ENCODE measurements at places on chromosomes 11 and 22.
A peak's percentile ranks its signal among the peaks of the same experiment; 100 is the strongest.

GRCh38 chr11:70297341-70297740 is 26.9 kb downstream of the PPFIA1 start:
- DNase-seq = no peak

DNA sequence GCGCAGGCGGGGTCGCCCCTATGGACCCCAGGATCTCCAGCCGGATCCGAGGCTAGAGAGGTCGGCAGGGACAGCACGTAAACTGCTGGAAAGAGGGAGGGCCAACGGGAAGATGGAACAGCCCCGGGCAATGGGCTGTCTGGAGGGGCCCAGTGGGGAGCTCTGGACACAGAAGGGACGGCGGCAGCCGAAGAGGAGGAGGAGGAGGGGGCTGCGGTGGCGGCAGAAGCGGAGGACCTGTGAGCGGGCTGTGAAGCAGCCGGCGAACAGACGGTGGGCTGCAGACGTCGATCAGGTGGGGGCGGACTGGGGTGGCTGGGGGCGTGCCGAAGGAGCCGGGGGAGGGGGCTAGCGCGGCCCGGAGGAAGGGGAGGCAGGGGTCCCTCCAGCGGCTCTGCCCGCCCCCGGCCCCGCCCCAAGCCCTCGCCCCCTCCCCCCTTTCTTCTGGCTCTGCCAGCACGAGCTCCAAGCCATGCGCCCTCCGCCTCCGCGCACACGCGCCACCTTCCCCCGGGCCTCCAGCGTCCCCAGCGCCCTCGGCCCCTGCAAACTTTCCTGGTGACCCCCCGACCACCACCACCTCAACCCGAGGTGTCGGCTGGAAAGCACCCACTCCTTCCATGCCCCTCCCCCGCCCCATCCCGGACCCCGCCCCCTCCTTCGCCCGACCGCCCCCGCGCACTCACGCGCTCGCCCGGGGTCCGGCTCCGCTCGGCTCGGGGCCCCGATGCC is 432 bp downstream of the TNKS1BP1 start:
- DNase-seq = peak; percentile 22

GRCh38 chr11:116312570-116313391 is 460.0 kb downstream of the BUD13 start:
- no peak for DNase-seq

- DNase-seq = no peak
Observed at GRCh38 chr11:127119356-127119755, 118.8 kb upstream of the KIRREL3 start.

- no peak for DNase-seq
Observed at GRCh38 chr11:48041877-48042695, 61.7 kb downstream of the PTPRJ start.

- no peak for DNase-seq
Observed at GRCh38 chr22:37381489-37381888, 45.8 kb downstream of the ELFN2 start.

DNA sequence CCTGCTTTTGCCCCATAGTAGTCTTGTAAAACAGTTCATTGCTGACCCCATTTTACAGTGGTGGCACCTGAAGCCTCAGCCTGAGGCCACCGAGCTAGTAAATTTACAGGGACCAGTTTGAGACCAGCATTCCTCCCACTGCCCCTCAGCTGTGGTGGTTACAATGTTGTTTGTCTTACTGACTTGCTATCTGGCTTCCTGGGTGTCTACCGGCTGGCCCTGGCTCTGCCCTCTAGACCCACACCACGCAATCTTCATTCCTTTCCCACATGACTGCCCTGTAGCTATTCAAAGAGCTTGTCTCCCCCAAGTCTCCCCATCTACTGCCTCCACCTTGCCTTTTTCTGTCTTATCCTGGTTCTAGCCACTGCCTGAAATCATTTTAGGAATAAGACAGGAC is 20.8 kb downstream of the PIK3IP1 start:
- DNase-seq = no peak

DNA sequence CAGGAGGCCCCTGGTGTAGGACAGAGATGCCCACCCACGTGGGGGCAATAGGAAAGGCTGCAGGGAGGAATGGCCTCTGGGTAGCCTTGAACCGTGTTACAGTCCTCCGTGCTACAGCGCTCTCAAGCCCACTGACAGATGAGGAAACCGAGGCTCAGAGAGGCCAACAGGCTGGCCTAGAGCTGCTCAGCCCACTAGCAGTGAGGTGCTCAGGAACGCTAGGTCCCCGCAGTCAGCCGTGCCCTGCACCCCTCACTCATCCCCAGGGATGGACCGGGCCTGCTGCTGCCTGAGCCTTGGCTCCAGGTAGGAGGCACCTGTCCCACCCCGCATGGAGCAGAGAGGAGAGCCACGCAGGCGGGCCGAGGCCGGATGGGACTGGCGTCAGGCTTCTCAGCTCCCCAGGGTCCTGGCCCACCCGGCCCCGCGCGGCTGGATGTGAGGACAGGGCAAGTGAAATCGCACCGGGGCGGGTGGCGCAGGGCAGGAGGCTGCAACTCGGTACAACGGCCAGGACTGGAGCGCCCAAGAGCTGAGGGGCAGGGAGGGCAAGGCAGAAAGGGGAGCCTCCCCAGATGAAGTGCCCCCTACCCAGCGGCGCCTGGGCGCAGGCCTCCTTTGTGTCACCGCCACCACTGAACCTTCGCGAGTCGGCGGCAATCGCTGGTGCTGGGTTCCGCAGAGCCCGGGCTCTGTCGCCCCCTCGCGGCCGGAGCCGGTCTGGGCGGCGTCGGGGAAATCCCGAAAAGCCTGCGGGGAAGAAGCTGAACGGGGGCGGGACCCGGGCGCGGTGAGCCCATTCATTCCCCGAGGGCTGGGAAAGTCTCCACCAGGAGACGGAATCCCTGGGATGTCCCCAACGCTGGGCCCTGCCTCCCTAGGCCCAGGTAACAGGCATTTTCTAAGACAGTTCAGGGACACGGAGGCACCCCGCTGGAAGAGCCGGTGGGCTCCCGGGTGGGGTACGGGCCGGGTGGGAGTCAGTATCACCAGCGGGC is 8.4 kb upstream of the SLC2A11 start:
- DNase-seq = peak; percentile 90

DNA sequence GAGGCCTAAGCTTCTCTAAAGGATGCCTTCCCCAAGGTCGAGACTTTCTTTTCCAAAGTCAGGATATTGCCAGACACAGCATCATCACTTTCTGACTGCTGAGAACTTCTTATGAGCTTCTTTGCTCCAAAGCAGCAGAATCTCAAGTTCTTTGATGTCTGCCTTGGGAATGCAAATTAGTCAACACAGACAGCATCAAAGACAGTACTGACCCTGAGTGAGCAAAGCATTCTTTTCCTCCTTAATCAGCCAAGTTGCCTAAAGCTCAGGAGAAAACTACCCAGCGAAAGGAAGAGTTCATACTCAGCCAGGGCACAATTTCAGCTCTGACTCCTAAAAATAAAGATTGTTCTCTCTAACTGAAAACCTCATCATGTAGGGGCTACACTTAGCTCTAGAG is 98.0 kb downstream of the SLC36A4 start:
- DNase-seq = no peak

DNA sequence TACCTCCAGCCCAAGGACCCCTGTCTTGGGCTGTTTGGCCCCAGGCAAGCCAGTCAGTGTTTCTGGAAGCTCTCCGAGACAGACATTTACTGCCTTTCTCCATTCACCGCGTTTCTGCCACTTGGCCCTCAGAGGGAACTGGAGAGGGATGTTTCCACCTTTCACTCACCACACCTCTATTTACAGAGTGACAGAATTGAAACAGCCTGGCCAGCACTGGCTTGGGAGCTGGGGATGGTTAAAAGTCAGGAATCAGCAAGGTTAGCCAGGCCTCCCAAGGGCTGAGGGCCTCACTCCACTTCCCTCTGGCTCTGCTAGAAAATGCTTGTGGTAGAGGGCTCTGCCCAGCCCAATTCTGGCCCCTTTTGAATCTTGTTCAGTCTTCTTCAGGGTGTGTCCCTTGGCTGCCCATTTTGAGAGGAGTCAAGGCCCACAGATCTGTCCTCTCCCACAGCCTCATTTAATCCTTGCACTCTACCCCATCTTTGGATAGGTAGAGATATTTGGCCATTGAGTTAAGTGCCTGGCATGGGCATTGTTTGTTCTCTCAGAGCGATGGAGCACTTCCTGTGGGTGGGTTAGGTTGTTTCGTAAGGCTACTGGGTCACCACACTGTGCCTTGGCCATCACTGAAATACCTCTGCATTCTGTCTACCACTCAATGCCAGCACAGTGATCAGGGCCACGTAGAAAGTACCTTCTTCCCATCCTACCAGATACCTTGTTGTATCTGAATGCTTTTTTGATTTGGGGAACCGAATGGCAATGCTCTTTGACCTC is 119.2 kb downstream of the MICAL2 start:
- DNase-seq = no peak

GRCh38 chr11:26780376-26781085 is 58.7 kb upstream of the SLC5A12 start:
- DNase-seq = no peak

DNA sequence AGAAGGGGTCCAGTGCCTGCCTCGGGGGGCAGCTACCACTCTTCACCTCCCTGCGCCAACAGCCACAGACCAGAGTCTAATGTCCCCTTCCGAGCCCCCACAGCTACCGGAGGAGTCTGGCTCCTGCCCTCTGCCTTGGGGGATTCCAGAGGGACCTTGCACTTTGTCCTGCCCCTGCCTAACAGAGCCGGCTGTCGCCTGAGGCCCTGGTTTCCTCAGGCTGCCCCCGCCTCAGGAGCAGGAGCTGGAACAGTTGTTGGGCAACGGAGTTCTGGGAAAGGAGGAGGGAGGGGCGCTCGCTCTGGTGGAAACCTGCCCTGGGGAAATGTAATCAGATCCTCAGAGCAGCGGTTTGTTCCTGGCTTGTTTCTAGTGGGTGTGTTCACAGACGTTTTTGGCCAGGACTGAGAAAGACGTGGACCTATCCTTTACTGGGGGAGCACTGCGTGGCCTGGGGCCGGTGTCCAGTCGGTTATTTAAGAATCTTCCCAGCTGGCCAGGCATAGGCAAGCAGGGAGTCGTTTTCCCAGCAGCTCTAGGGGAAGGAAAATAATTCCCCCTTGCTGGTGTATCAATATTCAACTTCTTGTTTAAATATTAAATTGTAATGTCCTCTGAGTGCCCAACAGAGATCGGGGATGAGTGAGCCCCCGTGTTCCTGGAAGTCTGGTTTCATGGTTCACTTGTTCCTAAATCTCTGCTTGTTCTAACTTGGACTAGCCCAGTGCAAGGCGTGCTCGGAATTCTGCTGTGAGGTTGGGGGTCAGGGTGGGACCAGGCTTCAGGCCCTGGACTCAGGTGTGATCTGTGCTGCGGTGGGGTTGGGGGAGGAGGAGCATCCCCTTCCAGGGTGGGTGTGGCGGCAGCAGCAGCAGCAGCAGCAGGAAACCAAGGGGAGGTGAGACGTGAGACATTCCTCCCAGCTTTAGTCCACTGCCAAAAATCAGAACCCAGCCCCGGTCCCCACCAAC is 32.1 kb downstream of the A4GALT start:
- no peak for DNase-seq

DNA sequence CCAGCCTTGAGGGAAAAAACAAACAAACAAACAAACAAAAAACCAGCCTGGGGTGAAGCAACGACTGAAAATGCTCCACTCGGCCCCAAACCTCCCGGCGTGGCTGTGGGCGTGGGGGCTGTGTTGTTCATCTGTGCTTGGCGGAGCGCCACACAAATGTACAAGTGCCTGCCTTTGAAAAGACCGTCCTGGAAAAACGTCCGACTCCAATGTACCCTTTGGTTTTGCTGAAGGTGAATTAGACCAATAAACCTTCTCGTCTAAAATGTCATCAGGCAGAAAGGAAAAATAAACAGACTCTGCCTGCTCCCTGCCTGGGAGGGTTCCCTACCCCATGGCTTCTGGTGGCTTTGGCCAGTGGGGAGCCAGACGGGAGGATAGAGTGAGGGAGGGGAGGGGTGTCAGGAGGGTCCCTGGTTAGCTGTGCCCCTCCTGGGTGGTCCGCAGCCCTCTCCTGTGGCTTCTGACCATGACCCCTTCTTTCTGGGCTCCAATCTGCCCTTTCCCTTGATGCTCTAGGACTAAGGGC is 93.9 kb downstream of the TRMU start:
- DNase-seq = no peak

- DNase-seq = no peak
Observed at GRCh38 chr11:60513496-60514460, 1.4 kb upstream of the MS4A13 start.

DNA sequence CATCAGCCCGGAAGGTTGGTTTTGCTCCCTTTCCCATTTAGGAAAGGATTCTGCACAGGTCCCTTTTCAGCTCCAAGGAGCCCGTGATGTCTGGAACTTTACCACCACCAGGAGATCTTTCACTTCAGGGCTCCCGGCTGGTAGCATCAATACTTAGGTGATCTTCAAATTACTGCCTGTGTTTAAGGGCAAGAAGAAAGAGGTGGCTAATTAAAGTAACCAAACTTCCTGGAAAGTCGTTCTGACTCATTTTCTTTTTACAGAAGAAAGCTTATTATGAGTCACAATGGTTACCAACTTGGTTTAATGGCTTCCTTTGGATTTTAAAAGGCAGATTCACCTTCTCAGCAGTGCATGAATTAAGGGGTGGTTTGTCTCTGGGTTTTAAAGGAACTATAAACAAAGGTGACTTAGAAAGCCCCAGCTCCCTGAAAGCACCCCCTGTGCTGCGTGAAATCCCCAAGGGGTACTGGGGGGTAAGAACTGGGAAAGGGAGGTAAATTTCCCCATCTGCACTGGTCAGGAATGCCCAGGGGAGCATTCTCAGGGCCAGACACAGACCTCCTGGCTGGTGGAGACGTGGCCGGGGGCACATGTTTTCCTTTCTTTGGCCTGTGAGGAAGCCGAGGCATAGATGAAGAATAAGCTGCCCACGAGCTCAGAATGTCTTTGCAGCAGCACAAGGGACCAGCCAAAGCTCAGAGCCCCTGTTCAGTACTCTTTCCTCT is 8.8 kb downstream of the POU2F3 start:
- no peak for DNase-seq

DNA sequence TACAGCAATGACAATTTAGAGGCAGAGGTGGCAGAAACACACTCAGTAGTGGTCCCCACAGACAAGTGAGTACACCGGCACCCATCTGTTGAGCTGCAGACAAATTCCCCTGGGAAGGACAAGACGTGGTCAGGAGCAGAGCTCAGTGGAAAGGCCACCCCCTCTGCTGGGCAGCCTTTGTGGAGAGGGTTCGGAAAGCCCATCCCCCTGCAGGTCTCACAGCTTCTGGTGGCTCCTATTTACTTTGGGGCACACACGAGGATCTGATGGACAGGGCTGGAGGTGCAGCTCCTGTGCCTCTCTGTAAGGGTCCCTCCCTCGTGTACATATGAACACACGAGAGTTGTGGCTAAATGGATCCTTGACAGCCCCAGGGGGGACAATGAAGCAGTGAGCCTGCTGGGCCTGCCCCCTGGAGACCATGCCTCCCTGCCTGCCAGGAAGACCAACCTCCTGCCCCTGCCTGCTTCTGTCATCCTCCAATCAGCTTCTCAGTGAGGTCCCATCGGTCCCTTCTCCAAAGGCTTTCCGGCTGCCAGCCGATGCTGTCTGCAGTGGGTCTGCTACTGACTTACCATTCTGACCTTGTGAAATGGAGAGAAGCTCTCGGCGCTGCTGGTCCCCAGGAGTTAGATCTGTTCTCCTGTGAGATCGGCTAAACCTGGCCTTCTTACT is 161.5 kb downstream of the CACNA1I start:
- DNase-seq = no peak

- no peak for DNase-seq
Observed at GRCh38 chr22:31627223-31627731, 34.7 kb downstream of the PISD start.
